ENCODE measurements at places on chromosomes 4 and X. TPM values are rescaled to one million over a fixed set of nuclear protein-coding genes. Genes with fewer than 3 reads are reported as not detected.

DNA sequence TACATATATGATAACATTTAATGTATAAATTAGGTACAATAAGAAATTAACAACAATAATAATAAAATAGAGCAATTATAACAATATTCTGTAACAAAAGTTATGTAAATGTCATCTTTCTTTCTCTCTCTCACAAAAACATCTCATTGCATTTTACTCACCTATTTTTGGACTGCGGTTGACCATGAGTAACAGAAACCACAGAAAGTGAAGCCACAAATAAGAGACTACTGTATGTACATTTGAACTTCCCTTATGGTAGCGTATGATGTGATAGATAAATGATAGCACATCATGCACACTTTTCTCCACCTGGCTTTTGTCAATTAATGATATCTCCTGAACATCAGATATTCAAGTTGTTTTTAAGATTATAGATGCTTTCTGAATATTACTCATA, 80.5 kb downstream of the HNRNPD start:
- DNase-seq = no peak

DNA sequence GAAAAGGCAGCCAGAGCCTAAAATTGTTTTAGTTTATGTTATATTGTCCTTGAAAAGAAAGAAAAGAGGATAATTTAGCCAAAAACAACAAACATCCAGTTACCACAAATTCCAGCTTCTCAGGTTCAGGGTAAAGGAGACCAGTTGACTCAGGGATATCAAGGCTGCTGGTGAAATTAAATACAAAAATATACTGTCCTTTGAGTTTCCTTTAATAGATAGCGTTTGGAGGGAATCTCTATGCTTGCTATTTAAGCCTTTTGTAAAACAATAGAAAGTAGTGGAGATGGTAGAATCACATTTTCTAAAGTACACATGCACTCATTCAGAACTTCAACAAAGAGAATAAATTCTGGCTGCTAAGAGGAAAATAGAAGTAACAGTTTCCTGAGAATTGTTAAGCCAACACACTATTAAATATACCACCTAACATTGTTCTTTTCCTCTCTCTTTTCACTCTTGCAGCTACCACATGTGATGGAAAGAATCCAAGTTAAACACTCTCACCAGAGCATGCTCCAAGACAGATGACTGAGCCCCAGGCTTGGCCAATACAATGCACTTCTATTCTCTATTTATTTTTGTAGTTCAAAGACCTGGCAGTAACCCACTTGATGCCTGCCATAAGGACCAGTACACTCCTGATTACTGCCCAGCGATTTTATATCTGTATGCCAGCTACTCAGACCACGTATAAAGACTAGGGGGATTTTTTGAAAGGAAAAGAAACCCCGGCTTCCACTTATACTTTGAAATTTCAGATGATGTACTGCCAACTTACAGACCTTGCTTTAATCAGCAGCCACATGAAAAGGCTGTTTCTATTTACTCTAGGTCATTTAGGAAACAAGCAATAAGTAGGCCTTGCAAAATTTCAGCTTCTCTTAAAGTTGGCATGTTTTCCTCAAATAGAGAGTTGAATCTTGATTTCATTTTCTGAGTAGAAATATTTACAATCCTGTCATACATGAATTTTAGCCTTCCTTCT, 756.9 kb downstream of the FAT4 start:
- peak; percentile 37 for DNase-seq

DNA sequence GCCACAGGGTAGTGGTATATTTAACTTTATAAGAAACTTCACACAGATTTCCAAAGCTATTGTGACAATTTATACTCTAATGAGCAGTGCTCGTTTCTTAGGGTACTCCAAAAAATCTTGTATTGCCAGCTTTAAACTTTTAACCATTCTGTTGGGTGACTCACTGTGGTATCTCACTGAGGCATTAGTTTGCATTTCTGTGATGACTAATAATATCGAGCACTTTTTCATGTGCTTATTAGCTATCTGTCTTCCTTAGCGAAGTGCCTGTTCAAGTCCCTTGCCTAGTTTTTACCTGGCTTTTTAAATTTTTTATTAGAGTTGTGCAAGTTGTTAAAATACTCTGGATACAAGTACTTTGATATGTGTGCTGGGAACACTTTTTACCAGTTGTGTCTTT, 5.5 kb downstream of the PNMA3 start:
- peak; percentile 54 for DNase-seq

- DNase-seq = no peak
Observed at GRCh38 chr4:70671091-70671490, 4.8 kb upstream of the JCHAIN start.

- DNase-seq = no peak
Observed at GRCh38 chr4:176268963-176269362, at the start of gene ASB5. Gene ASB5 (minus strand): TSS chr4:176269222. CDS start chr4:176269108, 114 bp downstream.

ETDA gene
- total RNA-seq = not detected
